Amygdala (tissue), 56 donors: ENCODE measurements at places on chromosomes 5 and 9.

DNA sequence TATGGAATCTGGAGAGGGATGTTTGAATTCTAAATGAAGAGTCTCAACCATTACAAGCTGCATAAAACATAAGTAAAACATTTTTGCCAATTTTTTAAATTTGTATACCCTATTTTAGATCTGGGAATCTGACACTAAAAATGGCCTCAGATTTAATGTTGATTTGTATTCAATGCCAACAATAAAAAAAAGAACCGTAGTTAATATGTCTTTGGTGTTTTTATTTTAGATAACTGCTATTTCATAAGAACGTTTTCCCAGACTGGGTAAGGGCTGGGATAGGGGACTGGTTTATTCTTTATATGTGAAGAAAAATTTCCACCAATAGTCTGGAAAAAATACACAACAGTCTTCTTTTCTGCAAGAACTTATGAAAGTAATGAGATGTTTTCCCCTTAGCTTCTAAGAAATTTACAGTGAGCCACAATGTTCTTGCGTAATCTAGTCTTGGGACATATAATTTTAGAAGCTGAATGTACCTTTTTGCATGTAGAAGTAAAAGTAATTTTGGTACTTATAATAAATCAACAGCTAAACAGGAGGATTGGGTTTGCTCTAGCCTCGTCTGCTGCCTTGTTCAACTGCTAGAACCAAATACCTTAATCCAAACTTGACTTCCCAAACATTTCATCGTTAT is 244.6 kb upstream of the EFNA5 start:
- no peak for DNase-seq

DNA sequence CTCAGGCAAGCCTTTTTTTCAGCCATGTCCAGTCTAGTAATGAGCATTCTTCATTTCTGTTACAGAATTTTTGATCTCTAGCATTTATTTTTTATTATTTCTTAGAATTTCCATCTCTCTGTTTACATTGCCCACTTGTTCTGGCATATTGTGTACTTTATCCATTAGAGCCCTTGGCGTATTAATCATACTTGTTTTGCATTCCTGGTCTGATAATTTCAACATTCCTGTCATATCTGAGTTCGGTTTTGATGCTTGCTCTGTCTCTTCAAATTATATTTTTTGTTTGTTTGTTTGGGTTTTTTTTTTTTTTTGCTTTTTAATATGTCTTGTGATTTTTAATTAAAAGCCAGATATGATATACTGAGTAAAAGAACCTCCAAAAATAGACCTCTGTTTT is 23.0 kb upstream of the JAK2 start:
- DNase-seq: no peak

DNA sequence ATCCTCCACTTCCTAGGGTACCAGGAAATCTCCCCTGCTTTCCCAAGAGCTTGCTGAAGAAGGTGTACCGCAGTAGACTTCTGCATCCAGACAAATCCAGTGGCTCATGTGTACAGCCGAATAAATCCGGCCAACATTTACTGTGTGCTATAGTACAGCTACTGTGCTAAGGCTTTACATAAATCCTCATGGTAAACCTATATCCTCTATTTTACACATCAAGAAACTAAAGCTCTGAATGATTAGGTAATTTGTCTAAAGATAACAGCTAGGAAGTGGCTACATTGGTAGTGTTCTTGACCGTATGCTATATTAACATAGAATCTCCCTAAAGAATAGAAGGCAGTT is 511 bp upstream of the WDR41 start:
- no peak for DNase-seq

DNA sequence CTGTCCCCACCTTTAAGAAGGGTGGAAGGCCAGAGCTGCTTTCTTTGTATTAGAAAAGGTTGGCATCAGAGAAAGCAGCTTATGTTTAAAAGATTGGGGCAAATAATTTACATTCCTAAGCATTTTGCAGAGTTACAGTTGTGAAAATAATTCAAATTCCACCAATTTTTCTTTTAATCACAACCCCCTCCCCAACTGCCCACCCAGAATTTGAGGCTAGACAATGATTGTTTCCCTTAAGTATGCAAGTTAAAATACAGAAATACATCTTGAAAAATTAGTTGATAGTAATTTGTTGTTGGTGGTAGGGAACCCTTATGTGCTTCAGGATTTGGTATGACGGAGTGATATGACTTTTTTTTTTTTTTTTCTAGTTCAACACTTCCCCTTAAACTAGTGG is 133.0 kb downstream of the ZSWIM6 start:
- no peak for DNase-seq

GRCh38 chr5:160926428-160926827 is 74.4 kb upstream of the ATP10B start:
- peak; percentile 18 for DNase-seq

DNA sequence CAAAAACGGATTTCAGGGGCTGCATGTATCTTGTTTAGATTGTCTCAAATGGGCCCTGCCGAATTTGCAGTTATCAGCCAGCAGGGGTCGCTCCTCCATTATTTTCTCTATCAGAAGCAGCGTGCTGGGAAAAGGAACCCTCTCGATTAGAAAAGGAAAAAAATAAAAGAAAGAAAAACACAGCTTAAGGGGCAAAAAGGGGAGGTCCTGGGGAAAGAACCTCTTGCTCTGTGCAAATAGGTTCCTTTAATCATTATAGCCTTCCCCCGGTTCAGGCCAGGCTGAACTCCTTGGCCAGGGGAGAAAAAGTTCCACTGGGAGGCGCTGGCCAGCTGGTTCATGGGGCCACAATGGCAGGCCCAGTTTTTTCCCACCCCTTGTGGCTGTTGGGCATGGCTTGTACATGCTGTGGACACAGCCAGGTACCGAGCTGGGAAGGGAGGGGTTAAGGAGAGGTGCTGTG is 25.0 kb upstream of the CAPSL start:
- no peak for DNase-seq

GRCh38 chr9:129202613-129203555 is 24.8 kb upstream of the IER5L start:
- peak; percentile 81 for DNase-seq

DNA sequence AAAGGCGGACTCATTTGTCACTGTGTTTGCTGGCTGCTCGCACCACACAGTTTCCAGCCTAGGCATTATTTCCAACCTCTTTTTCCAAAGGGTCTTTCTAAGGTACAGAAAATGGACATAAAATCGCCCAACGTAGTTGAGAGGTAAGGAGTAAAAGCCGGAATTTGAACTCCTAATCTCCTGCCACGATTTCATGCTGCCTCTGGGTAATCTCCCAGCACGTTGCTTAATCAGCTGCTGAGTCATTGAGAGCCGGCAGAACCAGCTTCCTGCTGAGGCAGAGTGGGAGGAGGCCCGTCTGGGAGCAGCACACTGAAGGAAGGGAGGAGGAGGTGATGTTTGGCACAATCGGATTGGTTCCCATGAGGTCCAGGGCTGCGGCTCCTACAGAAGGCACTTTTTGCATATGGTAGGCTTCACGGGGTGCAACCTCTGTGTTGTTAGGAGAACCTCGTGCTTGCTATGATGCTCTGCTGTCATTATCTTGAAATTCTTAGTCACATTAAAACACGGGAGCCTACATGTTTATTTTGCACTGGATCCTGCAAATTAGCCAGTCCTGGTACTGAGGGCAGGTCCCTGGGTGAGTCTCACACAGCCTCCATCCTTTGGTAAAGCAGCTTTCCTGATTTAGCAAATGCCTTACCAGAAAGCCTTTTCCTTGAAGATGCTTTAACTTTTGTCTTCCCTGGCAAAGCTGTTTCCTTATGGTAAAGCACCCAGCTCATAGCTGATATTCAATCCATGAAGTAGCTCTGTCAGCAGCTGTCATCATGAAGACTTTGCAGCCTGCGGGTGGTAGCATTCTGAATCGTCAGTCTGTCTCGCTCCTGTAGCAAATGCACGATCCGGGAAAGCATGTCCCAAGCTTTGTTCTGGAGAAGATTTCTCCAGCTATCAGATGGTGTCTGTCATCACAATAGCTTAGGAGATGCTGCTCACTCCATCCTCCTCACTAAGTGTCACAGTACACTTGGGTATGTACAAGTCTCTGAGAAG is 191.6 kb upstream of the MSX2 start:
- no peak for DNase-seq

- peak; percentile 75 for DNase-seq
These were observed 153.5 kb upstream of the STK32A start for GRCh38 chr5:147081311-147081764.

DNA sequence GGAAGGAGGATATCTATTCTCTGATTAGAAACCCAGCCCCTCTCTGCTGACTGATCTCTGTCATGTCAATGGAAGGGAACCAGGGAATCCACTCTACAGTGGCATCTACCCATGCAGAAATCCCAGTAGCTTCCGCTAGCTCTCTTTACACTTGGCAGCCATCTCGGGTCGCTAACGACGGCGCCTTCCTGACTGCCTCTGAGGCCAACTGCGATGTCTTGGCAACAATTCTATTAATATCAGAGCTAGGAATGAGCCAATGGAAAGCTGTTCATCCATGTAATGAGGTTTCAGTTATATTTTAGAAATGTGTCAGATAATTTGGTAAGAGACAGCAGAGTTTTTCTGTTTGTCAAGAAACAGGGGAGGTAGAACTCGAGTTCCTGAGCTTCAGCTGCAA is 67.6 kb upstream of the ATP10B start:
- DNase-seq: no peak

GRCh38 chr5:171984748-171985419 is 21.6 kb downstream of the FBXW11 start:
- no peak for DNase-seq

- DNase-seq: no peak
These were observed 17.3 kb downstream of the SLC22A5 start for GRCh38 chr5:132386644-132387286.

- no peak for DNase-seq
These were observed 26.5 kb upstream of the ABO start for GRCh38 chr9:133301253-133302230.

- DNase-seq: no peak
These were observed 13.5 kb downstream of the EFCAB9 start for GRCh38 chr5:172207511-172207910.

DNA sequence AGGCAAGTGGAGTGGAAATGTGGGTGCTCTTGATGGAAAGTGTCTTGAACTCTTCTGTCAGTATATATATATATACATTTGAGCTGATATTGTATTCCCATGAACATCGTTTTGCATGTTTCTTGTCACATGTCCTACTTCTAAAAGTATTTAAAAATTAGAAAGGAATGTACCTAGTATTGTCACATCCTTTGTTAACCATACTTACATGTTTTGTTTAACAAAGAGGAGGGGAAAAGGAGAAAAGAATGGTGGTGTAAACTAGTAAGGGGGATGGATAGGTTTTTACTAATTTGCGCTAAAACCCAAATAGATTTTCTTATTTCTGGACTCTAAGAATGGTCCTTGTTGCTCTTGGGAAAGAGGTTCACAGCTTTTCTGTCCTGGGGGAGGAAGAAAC is 181.7 kb downstream of the GOLPH3 start:
- DNase-seq: no peak

GRCh38 chr5:142715291-142715690 is 29.4 kb upstream of the FGF1 start:
- no peak for DNase-seq

- no peak for DNase-seq
These were observed 63.2 kb upstream of the FYB1 start for GRCh38 chr5:39282561-39282960.

DNA sequence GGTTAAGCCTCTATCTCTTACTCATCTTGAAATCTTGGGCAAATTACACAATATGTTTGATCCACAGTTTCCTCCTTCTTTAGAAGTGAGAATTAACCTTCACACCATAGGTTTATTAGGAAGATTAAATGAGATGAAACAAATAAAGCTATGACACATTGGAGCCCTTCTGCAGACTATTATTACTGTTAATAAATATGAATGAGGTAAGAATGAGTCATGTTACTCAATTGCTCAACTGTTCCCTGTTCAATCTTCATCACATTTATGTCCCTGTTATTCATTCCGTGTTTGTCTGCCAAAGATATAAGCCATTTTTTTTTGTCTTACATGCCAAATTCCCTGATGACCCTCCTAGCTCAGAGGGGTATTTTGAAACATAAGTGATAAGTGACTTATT is 52.1 kb upstream of the PAPPA start:
- DNase-seq: no peak

- no peak for DNase-seq
These were observed 127.1 kb downstream of the RNF180 start for GRCh38 chr5:64292611-64293215.

GRCh38 chr5:24065779-24066178 is 558.4 kb downstream of the PRDM9 start:
- DNase-seq: no peak

DNA sequence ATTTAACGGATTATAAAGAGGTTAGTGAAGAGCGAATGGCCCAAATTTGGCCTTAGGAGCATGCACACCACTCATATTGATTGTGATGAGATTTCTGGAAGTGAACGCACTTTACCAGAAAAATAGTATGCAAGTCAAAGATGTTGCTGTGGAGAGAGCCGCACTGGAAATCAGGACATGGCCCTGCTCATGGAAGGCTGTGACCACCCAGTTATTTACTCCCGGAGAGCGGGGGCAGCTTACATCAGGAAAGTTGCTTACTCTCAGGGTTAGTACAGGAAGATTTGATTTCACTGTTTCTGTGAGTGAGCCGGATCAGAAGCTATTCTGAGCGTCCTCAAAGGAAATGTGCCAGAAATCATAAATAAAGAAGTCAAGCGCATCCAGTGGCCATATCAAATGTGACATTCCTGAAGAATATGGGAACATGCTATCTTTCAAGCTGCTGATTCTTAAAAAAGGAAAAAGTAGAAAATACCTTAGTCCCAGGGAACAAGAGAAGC is 42.9 kb upstream of the STRBP start:
- no peak for DNase-seq

DNA sequence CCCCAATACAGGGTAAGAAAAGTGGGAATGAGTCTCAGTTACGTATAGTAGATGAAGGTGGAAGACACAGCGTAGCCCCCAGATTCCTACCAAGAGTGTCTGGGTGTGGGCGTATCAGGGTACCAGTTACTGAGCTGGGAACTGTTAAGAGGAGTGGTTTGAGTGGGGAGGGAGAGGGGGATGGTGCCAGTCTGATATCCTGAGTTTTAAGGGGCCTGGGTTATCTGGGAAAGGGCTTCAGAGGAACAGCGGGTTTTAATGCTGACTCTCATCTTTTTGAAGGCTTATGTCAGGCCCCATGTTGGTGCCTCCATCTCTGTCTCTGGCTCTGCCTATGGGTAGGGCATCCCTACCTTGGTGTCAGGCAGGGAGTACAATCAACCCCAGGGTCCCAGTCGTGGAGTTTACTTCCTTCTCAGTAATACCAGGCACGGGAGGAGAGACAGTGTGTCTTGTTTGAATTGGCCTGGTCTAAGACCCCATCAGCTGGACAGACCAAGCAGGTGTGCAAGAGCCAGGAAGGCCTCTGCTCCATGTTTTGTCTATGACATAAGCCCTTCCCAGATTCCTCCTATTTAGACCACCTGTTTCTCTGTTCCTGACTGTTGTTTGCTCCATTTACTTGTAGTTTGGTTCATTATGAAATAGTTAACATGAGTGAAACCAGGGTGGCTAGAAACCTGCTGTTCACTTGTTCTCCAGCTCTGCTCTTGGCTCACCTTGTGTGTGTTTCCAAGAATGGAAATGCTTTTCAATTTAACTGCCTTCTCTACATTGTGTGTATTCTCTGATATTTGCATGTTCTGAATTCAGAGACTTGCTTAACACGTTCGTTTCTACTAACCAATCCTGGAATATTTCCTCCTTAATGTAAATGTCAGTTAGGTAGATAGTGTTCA is 125.6 kb downstream of the DAB2IP start:
- DNase-seq: no peak
